Stimulated activated CD8-positive, alpha-beta memory T cell treated with anti-CD3 and anti-CD28 coated beads, Interleukin-15, amount 100 ng/mL, for 48 hours (primary cell): ENCODE measurements at places on chromosomes 1 and 21.

GRCh38 chr1:2203671-2204414 lies 9.3 kb upstream of the FAAP20 start:
- no peak for DNase-seq

GRCh38 chr1:172661107-172661506 lies 2.2 kb downstream of the FASLG start:
- no peak for DNase-seq

GRCh38 chr1:214491468-214492146 lies 59.8 kb downstream of the PTPN14 start:
- DNase-seq = no peak

DNA sequence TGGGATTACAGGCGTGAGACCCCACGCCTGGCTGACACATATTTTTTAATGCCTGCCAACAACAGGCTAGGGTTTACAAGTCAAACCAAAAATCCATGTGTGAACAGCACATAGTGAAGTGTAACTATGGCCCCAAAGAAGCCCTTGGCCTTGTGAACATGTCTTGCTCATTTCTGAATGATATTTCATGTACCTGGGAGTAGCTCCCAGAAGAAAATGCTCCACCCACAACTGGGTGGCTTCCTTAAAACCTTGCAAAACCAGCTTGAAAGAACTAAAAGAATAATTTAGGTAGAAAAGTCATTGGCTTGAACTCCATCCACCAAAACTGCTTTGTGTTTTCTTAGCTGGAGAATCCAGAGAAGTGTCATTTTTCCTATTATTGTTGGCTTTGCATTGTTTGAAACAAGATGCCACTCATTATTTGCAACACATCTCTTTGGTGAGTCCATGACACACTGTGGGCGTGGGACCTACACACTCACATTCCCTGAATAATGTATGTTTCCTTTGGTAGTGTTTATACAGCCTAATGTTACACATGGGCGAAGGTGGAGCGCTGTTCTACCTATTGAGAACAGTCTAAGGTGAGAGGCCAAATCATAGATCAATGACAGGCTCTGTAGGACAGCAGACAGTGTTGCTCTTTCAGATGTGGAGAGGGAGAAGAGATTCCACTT lies 28.5 kb upstream of the SDE2 start:
- DNase-seq = no peak

DNA sequence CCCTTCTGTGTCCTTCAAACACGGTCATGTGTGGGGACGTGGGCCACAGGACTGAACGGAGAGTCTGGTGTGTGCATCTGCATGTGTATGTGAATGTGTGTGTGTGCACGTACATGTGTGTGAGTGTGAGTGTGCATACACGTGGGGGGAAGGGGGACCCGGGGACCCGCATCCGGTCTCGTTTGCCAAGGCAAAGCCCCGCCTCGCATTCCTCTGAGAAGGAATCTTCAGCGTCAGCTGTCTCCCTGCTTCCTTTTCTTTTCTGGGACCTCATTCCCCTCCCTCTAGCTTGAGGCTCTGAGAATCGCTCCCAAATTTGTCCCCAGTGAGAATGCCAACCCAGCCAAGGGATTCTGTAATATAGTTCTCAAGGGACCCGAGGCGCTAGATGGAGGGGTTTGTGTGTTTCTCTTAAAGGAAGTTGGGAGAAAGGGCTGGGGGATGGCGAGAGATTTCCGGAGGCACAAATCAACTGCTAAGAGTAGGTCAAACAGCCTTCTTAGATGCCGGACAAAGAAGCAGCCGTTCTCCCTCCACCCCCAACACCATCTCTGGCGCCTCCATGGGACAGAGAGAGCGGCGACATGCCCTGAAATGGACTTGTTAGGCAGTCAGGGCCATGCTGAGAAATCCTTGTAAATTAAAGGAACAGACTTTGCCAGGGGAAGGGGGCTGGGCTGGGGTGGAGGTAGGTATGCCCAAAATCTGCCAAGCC lies 6.6 kb downstream of the IFFO2 start:
- DNase-seq = no peak

DNA sequence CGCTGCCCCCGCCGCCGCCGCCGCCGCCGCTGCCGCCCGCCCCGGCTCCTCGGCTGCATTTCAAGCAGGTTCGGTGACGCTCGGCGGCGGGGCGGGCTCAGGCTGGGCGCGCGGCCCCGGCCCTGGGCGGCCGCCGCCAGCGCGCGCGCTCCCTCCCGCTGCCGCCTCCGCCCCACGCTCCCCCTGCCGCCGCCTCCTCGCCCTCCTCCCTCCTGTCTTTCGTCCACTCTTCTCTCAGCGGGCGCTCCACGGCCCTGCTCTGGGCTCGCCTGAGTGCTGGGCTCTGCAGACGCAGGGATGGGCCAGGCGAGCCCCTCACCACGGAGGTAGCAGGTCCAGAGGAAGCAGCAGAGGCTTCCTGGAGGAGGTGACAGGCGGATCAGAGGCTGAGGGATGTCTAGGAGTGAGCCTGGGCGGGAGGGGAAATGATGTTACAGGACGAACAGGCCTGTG lies at the start of gene LRP8:
Gene LRP8 (minus strand): TSS at position 62 of the 453 bp plus-strand sequence. CDS start 158 bp downstream, outside the sequence.
- peak; percentile 74 for DNase-seq

- no peak for DNase-seq
These were observed 59.6 kb upstream of the MACF1 start for GRCh38 chr1:39144924-39145323.

GRCh38 chr1:212045981-212046380 lies 10.4 kb downstream of the DTL start:
- DNase-seq = no peak
